SK-MEL-5 (cell line): ENCODE measurements at places on chromosomes 12 and 14. TPM values are rescaled to one million over a fixed set of nuclear protein-coding genes. Genes with fewer than 3 reads are reported as not detected.

The CTSG gene
- not detected in 2 replicates for total RNA-seq

The EGLN3 gene
- total RNA-seq, result 22.8 and 31.7 TPM in 2 replicates

The SLC22A17 gene
- 9.5 and 10.7 TPM in 2 replicates for total RNA-seq

The PSMD9 gene
- 75.9 and 95.1 TPM in 2 replicates for total RNA-seq

The PLEKHH1 gene
- 143 and 156 TPM in 2 replicates for total RNA-seq

The GALNT6 gene
- total RNA-seq, result 1.3 and 3.7 TPM in 2 replicates

The GARIN6 gene
- not detected in 2 replicates for total RNA-seq

The GNB3 gene
- total RNA-seq, result 0.08 TPM in 1 of 2 replicates, not detected in the other

The RTL1 gene
- total RNA-seq, result not detected in 2 replicates

The CACNA1C gene
- under 0.01 and 0.05 TPM in 2 replicates for total RNA-seq

The SLC10A1 gene
- total RNA-seq, result not detected in 2 replicates
